Placental epithelial cell (primary cell): ENCODE measurements at places on chromosomes 6 and 20. TPM values are rescaled to one million over a fixed set of nuclear protein-coding genes. Genes with fewer than 3 reads are reported as not detected.

CYP39A1 gene
- total RNA-seq, result 0.22 and 0.79 TPM in 2 replicates

NUDT3 gene
- total RNA-seq, result 12.2 and 15.1 TPM in 2 replicates

CD24 gene
- 56.3 and 150 TPM in 2 replicates for total RNA-seq

POM121L2 gene
- not detected in 2 replicates for total RNA-seq

PPARD gene
- total RNA-seq, result 7.1 and 10.5 TPM in 2 replicates

FAM83C gene
- total RNA-seq, result under 0.01 and 0.33 TPM in 2 replicates

RIN2 gene
- 56.7 and 57.3 TPM in 2 replicates for total RNA-seq

ZC2HC1B gene
- 0.33 TPM in 1 of 2 replicates, not detected in the other for total RNA-seq

ALDH5A1 gene
- 0.39 and 1.3 TPM in 2 replicates for total RNA-seq

ATP6V1G2 gene
- total RNA-seq, result 0.43 and 1.2 TPM in 2 replicates

RIMS1 gene
- not detected in 2 replicates for total RNA-seq

TRIM10 gene
- total RNA-seq, result not detected in 2 replicates

LBP gene
- total RNA-seq, result 0.11 TPM in 1 of 2 replicates, not detected in the other

SEC63 gene
- 11.7 and 19.6 TPM in 2 replicates for total RNA-seq

SH3BGRL2 gene
- total RNA-seq, result 11.4 and 22.1 TPM in 2 replicates

PSMB1 gene
- total RNA-seq, result 211 and 252 TPM in 2 replicates

ADGB gene
- 0.39 TPM in 1 of 2 replicates, not detected in the other for total RNA-seq

NOX3 gene
- total RNA-seq, result not detected in 2 replicates

CLPSL2 gene
- not detected in 2 replicates for total RNA-seq
